ENCODE measurements at places on chromosomes 7 and 10. TPM values are rescaled to one million over a fixed set of nuclear protein-coding genes. Genes with fewer than 3 reads are reported as not detected.
A peak's percentile ranks its signal among the peaks of the same experiment; 100 is the strongest.

- no peak for DNase-seq
Observed at GRCh38 chr7:144835155-144835611, 670 bp downstream of the TPK1 start.

- peak; percentile 83 for DNase-seq
Observed at GRCh38 chr7:41886901-41887311, 184.0 kb upstream of the INHBA start.

DNA sequence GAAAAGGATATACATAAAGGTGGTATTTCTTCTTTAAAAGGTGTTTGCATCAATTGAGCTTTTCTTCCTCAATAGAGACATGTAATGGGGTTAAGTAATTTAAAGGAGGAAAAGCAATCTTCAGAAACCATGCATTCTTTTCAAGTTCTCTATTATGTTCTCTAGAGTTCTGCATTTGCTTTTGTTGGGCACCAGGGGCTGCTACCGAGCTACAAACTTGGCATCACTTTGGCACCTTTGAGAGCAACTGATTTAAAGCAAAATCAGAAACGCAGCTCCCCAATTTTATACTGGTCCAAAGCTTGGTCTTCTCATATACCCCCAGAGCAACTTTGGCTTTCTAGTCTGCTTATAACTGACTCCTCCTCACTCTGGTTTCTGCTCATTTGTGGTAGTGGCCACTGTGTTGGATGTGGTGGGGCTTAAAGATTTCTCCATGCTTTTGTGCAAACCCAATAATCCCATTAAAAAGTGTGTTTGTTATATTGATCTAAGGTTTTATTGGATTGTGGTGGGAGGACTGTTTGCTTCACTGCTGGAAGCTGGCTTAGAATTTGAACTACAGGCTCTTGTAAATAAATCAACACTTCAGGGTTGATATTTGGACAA is 712.1 kb downstream of the PHTF2 start:
- no peak for DNase-seq

Gene PIP
- not detected for total RNA-seq

Measured in psoas muscle (tissue), 8 donors.